ENCODE measurements at places on chromosomes 5 and 9.

- no peak for DNase-seq
Observed at GRCh38 chr5:96114736-96115135, 153.1 kb upstream of the ELL2 start.

DNA sequence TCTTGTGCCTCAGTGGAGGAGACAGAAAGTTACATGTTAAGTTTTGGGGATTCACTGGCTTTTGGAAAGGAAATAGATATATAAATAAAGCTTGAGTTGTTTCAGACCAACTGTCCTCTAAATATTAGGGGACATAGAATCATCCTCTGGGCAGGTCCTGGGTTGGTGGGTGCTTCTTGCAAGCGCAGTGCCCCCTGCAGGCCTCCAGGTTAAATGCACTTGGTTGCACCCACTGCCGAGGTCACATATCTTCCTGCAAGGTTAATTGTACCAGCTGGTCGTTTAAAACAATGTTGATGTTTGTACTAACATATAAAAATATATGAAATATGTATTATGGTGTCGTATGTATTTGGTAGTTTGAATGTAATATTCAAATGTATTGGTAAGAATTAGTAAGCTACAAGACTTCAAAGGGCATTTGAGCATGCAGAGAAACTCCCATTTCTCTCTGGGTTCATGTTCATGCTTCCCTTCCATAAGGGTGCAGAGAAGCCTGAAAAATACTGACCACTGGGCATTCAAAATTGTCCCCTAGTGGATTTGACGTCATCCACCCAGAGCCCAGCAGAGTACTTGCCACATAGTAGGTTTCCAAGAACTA is 87.0 kb downstream of the ZNF618 start:
- DNase-seq = no peak

- no peak for DNase-seq
Observed at GRCh38 chr5:757931-758697, 26.4 kb downstream of the ZDHHC11B start.

DNA sequence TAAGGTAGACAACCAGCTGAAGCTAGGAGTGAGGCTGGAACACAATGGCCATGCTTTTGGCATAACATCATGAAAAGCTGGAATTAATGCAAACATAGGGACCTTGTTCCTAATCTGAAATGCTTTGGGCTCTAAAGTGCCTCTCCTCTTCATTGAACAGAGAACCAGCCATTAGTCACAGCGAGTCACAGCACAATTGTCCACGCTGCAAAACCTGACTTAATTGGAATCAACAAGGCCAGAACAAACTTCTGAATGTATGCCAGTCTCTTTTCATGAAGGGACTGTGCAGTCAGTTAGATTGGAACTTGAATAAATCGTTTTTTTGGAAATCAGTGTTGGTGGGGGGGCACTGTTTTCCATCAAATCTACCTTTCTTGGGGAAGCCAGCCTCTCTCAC is 96.5 kb downstream of the JAKMIP2 start:
- no peak for DNase-seq

- no peak for DNase-seq
Observed at GRCh38 chr5:16017720-16018119, 161.9 kb downstream of the MARCHF11 start.

GRCh38 chr9:2235623-2236022 is 220.5 kb downstream of the SMARCA2 start:
- no peak for DNase-seq

DNA sequence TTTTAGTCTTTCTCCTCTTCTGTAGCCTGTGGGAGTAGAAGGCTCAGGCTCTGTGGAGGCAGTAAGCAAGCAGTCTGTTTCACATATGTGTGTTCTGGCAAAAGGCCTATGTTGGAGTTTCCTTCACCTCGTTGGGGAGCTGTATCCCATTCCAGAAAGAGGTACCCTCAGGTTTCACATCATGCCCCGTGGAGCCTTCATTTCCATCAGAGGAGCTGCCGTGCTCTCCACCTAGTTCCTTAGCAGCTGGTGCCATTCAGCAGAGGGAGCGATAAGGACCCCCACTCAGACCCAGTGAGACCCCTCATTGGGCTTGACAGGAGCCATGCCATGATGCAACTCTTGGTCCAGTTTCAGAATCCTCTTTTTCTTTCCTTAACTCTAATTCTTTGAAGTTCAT is 50.6 kb upstream of the ANGPTL2 start:
- no peak for DNase-seq

GRCh38 chr9:95313010-95313498 is 4.5 kb downstream of the FANCC start:
- DNase-seq = no peak

- DNase-seq = no peak
Observed at GRCh38 chr9:88898039-88898720, 93.1 kb upstream of the S1PR3 start.

- no peak for DNase-seq
Observed at GRCh38 chr9:80843028-80843427, 846.3 kb downstream of the TLE1 start.

GRCh38 chr5:59058969-59059687 is 476.3 kb downstream of the RAB3C start:
- DNase-seq = no peak
